NCI-H526 treated with DMSO at 0.1 percent for 48 hours (cell line): ENCODE measurements at places on chromosomes 6 and 20.

DNA sequence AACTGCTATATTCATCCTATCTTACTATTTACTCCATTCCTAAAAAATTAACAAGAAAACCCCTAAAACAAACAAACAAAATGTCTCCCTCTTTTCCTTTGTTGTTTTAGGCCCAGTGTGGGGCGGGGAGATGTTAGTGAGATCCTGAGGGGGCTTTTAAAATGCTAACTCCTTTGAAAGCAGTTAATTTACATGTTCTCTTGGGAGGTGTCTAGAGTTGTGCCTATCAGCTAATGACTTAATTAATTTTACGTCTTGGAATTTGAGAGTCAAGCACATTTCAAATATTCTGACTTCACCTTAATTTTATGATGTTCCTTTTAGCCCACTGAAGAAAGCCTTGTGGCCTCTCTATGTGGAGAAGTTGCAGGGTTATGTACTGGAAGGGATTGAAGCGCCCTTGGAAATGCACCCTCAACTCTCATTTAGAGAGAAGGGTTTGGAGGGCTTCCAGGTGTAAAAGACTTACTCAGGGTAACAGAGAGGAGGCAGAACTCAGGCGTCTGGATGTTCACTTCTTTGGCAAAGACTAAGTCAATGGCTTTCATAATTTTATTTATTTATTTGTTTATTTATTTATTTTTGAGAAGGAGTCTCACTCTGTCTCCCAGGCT is 4.9 kb downstream of the SASH1 start:
- no peak for DNase-seq

GRCh38 chr6:107716688-107717089 is 107.4 kb downstream of the SCML4 start:
- DNase-seq, result no peak

DNA sequence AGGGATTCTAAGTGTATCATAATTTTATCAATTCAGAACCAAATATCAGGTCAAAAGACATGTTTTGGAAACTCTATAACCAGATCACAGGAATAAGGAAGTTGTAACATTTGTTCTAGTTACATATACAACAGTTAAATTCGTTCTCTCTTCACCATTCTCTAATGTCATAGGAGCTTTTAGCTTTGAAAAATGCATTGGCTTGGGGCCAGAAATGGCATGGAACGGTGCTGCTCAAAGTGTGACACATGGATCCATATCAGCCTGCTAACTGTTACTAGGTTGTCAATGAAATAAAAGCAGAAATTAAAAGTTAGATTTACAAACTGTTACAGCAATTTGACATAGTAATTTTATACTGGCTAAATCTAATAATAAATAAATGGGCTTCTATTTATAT is 120.3 kb downstream of the LCA5 start:
- no peak for DNase-seq

DNA sequence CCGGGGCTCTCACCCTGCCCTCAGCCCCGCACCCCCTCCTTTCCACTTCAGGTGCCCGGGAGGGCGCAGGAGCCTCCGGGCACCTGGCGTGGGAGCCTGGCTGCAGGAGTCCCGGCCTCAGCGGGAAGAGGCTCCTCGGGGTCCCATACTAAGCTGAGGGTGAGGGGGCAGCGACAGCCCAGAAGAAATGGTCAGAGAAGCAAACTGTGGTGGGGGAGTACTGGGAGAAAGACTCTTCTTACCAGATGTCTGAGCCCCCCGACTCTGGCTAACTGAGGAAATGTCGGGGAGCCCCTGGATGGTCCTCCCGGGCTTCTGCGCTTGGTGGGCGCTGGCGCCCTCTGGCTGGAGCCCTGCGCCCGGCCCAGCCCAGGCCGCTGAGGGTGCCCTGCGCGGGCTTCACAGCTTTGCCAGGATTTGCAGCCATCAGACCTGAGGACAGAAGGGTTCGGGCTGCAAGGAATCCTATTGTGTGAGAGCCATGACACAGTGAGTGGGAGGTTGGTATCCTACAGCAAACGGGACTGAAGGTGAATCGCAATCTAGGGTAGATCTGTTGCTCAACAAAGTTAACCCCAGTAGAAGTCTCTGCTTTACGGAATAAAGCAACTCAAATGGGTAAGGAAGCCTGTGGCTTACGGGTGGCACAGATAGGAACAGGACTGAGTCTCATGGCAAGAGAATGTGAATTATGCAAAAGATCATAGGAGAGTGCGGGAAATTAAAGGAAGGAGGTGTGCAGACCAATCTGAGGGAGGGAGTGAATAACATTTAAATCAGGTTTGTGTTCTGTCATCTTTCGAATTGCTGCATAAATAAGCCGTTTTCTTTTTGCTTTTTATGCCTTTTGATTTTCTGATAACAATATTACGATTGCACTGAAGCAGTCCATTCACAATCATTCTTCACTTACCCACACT is 639 bp upstream of the RCAN2 start:
- peak; percentile 64 for DNase-seq

GRCh38 chr6:139356924-139357323 is 17.5 kb downstream of the CITED2 start:
- DNase-seq, result no peak

- DNase-seq, result no peak
Observed at GRCh38 chr6:21560249-21560648, 33.3 kb upstream of the SOX4 start.

DNA sequence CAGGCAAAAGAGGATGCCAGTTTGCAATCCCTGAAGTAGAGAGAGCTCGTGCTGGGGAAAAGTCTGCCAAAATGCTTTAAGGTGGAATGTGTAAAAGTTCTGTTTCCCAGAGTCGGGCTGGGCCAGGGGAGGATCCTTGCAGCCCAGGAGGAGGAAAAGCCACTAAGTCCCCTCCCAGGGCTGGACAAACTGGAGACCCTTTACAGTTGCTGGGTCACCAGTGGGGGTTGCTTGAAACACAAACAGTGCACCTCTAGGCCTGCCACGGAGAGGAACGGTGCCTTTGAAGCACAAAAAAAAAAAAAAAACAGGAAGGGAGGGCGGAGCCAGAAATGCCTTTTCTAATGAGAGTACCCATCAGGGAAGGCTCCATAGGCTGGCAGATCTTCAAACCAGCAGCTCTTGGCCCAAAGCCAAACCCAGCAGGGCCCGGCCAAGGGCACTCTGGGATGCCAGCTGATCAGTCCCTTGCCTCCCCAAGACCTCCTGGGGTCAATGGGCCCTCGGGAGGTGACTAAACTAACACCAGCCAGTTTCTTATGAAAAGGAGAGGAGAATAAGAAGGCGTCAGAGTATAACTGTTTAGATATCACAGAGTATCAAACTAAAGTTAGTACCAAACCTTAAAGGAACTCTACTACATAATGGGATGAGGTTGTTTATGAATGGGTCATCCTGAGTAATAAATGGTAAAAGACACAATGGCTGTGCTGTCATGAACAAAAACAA is 23.7 kb downstream of the HLA-A start:
- no peak for DNase-seq

- DNase-seq, result no peak
Observed at GRCh38 chr6:144953552-144954240, 668.6 kb downstream of the UTRN start.

DNA sequence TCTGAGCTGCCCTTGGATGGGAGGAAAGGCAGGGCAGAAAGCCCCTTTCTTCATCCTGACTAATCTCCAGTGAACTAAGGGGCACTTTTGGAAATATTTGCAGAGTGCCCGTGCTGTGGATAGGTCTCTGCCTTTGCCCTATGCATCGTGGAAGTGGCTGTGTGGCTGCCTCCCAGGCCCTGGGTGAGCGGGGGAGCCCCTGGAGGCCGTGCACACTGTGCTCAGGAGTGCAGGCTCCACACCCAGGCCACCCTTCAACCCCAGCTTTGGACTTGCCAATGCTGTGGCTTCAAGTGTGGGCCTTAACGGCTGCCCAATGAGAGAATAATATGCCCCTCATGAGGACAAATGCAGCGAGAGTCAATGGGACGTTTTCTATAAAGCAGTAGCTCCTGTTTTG is 36.7 kb upstream of the ARMC2 start:
- DNase-seq, result no peak

- DNase-seq, result no peak
Observed at GRCh38 chr20:59075934-59076508, 33.4 kb upstream of the PRELID3B start.

GRCh38 chr6:30700340-30700739 is 9.6 kb upstream of the NRM start:
- no peak for DNase-seq

DNA sequence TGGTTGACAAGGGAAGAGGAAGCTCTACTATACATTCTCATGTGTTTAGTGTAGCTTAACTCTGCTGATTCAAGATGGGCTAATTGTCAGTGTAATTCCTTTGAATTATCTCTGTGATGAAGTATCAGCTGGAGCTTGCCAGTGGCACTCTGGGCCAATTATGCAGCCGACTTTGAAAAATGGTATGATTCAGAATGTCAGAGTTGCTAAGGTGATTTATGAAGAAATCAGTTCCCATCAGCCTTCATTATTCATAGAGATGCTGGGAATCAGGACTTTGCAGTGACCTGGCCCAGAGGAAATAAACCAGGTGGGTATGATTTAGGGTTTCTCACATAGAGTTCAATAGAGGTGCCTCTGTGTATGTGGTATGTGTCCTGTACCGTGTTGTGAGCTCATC is 33.4 kb downstream of the KCNS1 start:
- DNase-seq, result no peak

DNA sequence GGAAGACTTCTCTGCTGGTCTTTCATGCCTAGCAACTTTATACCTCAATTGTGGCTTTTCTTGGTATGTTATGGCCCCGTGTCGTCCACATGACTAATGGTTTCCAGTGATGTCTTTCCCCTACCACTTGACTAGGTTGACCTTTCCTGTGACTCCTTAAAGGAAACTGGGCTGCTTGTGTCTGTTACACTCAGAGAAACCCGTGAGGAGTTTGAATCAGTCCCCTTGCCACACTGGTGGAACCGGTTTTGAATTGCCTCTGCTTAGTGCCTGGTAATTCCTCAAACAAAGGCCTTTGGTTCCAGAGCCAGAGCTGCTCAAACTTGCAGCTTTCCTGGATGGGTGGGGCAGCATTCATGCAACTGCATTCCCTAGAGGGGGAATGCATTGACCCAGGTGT is 21.9 kb downstream of the ECT2L start:
- peak; percentile 87 for DNase-seq

DNA sequence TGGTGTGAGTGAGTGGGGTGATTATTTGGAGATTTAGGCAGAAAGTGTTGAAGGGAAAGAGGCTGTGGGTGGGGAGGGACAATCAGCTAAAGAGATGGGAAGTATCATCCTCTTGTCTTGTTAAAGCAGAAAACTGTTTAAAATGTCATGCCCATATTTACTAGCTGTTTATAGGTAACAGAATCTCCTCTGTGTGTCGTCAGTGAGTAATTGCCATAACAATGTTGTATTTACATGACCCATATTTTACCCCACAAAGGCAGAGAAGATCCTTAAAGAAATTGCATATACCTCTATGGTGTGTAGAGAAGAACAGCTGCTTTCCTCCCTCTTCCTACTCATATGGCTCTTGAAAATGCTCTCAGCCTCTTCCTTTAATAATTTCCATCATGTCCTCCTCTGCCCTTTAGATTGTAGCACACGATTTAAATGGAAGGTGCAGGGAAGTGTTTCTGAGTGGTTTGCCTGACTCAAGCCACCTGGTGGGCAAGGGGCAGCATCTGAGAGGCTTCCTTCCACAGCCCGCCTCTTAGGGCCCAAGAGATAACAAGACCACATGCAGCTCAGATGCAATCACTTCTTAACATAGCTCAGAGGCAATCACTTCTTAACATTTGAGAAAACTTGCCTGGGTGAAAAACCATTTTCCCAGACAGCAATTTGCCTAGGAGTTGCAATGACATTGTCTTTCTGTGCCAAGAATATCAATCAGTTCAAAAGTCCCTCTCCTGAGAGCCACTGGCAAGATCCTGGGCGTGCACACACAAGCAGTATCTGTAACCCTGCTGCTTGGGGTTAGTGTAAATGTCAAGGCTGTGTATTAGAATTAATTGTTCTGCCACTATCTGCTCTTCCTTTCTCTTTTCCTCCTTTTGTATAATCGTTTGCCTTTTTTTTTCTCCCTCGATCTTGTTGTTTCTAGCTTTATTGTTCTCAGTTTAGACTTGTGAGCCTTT is 44.1 kb upstream of the EDN1 start:
- no peak for DNase-seq

DNA sequence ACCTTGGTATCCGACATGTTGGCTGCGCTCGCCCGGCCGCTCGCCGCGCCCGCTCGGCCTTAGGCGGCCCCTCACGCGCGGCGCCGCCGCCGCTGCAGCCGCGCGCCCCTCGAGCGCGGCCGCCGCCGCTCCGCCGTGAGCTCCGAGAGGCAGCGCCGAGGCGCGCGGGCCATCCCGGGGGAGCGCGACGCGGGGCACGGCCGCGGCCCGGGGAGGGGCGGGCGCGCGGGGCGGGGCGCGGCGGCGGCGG is at the start of gene KIF13A:
Gene KIF13A, minus strand, starts transcription at position 189 of the 250 bp plus-strand sequence. Its CDS starts 172 bp downstream, at position 17.
- peak; percentile 61 for DNase-seq

DNA sequence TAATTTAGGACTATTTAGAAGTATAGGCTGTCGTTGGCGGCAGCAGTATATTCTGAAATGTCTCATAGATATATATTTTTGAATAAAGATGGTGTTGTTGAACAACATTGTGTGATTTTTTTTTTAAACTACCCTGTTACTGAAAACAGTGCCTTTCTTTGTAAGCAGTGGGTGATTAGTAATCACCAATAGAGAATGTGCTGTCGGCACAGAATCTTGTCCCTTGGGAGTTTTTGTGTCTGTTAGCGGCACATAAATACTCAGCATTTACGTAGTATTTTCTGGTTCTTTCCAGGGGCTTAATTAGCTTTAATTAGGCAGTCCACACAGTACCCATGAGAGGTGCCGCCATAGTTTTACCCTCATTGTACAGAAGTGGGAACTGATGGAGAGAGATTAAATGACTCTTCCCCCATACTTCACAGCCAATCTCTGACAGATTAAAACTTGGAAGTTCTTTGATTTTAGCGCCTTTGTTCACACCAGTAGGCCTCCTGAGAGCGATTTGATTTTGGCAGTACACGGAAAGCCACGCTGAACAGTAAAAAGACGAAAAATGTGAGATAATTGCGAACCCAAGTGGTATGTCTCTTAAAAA is 58.8 kb downstream of the RPRD1B start:
- DNase-seq, result no peak

GRCh38 chr20:47700327-47700726 is 85.0 kb downstream of the SULF2 start:
- DNase-seq, result no peak
